ENCODE measurements at places on chromosomes 2 and 18.

DNA sequence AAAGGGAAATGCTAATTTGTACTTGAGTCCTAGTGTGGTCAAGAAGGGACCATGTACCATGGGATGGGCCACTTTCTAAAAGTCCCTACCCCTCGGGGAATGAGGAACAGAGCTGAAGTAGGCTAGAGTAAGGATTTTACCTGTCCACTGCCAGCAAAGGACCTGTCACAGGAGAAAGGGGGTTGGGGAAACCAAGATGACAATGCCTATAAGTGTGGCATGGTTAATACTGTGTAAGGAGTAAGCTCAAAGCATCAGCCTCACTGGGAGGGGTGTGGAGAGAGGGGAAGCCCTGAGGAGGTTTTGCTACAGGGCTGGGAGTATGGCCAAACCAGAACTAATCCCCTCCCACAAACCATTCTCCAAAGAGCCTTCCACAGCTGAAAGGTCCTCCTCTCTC is 15.8 kb downstream of the GKN2 start:
- no peak for DNase-seq

DNA sequence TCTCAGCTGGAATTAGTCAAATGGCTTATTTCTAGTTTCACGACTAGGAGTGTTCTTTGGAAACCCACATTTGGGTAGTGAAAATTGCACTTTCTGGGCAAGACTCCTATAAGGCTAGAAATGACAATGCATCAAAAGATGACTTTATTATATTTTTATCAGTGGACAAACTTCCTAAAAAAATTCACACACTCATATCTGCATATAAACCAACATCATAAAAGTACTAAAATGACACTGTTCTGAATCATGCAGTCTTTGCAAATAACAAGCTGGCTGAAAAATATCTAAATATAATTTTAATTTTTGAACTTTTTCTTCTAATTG is 17.6 kb downstream of the MXD1 start:
- peak; percentile 41 for DNase-seq

DNA sequence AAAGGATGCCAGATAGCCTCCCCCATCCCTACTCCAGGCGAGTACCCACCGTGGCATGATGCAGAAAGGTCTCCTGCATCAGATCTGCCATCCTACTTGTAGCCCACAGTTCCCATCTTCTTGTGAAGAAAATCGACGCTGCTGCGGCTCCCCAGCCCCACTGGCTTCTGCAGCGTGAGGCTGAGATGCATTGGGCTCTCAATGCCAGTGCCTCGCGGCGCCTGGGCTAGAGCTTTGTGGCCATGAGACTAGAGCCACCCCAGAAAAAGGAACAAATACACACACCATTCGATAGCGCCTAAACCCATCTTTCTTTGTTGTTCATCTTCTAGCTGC is 2.8 kb downstream of the NOL4 start:
- no peak for DNase-seq

GRCh38 chr2:108701208-108701607 is 18.1 kb upstream of the RANBP2 start:
- no peak for DNase-seq

DNA sequence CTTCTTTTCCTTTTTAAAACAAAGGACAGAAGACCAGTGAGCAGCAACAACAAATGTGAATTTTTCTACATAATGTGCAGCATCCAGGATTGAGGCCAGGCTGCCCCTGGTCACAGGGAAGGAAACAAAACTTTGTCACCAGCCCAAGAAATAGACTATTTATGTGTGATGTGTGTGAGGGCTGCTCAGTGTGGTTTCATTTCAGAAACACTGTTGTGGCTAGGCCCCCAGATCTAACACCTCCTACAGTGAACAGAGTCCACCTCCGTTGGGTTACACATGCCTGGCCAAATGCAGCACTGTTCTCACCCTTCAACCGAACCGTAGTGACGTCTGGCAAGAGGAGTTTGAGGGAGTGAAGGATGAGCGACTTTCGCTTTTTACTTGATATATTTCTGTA is 146.3 kb upstream of the RIOK3 start:
- DNase-seq = peak; percentile 32

DNA sequence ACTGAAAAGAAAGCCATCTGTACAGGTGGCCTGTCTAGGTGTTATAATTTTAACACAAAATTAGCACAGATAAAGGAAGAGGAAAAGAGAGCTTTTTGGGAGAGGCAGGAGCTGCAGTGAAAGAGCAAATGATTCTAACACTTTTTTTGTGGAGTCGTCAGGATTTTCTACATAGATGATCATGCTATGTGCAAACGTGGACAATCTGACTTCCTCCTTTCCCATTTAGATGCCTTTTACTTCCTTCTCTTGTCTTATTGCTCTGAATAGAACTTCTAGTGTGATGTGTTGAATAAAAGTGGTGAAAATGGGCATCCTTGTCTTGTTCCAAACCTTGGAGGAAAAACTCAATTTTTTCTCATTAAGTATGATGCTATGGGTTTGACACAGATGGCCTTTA is 334.5 kb downstream of the NBAS start:
- no peak for DNase-seq

DNA sequence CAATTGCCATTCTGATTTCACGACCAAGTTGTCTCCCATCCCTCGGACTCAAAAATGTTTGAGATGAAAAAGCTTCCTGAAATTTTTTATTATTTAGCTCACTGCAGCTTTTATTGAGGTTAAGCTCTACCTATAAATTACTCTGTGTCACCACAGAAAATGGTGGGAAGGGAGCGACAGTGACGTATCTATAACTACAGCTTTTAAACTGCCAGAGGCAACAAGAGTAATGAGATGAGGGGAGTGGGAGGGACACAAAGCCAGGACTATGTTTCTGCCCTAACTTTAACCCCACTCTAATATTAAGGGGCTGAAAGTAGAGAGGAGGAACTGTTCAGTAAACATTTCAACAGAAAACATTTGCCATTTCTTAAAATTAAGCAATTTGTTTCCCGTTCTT is 37.4 kb downstream of the SMAD2 start:
- DNase-seq = no peak

DNA sequence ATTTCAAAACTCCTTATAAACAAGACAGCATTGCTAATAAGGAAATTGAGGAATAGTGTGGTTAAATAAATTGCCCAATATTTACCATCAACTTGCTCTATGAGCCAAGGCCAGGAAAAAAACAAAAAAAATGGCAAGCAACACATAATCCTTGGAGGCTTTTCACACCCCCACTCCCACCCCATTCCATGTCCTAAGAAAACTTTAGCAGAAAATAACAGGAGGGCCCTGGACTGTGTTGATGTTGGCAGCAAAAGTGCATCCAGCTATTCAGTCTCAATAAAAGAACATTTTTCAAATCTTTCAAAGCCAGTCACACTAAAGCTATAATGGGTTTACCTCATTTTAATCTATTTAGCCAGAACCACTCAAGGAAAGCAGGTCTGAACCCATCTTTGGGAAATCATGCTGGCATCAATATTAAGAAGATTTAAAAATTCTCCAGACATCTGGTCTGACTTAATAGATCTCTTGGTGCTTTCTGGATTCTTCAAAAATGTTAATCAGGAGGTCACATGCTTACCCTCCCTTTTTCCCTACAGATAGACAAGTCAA is 34.6 kb upstream of the STK17B start:
- no peak for DNase-seq

- no peak for DNase-seq
These were observed 141.7 kb upstream of the TWIST2 start for GRCh38 chr2:238706163-238706562.

DNA sequence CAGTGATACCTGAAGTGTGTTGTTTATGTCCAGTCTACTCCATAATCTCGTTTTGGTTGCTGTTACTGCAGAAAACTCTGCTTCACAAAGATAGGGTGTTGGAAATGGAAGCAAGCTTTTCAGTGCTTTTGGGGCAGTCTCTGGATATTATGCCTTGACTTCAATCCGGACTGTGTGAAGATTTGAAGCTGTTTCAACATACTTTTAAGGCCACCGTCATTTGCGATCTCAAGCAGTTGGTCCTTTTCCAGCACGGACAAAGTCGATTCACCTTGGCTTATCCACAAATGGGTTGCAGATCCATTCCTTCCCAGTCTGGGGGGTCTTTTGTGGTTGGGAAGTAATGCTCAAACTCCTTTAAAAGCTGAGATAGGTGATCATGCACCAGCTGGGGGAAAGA is 20.4 kb downstream of the RBKS start:
- no peak for DNase-seq

GRCh38 chr2:226011716-226012450 is 612.4 kb downstream of the NYAP2 start:
- DNase-seq = no peak

DNA sequence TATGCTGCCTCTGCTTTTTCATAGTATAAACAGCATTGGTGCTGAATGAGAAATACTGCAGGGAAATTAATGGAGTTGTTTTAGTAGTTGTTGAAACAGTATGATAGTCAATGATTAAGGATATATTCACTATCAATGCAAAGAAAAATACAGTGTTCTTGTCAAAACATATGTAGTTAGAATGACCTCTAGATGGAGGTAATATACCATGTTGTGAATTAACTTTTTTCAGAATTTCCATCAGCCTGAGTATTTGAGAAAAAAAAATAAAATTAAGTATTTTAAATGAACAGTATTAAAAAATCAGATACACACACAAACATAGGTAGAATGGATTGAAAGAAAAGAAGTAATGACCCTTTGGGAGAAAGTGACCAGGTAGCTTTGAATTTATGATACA is 59.5 kb downstream of the RMDN2 start:
- no peak for DNase-seq

- no peak for DNase-seq
These were observed 124.4 kb upstream of the SETBP1 start for GRCh38 chr18:44556296-44556695.

DNA sequence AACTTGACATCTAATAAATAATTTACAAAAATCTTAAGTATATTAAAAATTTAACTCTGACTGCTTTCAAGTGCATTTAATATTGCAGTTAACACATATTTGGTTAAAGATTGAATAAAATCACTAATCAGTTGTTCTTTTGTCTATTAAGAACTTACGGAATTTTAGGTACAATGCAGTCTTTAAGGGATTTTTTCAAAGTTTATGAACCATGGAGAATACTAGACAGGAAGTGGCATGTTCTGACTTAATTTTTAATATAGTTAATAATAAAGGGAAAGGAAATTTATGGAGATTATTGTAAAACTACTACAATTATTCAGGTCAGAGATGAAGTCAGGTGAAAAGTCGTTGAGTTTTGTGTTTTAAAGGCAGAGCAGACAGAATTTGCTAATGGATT is 240.9 kb downstream of the CALCRL start:
- no peak for DNase-seq

DNA sequence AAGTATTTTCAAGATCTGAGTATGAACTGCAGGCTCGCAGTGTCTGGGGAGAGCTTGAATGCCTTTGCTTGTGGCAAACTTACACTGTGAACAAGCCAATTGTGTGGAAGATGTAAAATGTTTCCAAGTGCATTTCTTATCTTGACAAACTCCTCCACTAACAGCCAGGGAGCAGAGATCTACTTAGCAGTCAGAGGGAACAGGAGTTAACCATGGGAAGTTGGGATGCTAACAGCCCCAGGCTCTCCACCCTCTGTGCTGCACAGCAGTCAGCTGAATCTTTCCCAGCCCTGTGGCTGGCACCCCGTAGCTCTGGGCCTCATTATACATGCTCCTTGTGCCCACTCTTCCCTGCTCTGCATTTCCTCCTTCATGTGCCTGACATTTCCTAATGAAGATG is 450.2 kb downstream of the TSN start:
- no peak for DNase-seq

DNA sequence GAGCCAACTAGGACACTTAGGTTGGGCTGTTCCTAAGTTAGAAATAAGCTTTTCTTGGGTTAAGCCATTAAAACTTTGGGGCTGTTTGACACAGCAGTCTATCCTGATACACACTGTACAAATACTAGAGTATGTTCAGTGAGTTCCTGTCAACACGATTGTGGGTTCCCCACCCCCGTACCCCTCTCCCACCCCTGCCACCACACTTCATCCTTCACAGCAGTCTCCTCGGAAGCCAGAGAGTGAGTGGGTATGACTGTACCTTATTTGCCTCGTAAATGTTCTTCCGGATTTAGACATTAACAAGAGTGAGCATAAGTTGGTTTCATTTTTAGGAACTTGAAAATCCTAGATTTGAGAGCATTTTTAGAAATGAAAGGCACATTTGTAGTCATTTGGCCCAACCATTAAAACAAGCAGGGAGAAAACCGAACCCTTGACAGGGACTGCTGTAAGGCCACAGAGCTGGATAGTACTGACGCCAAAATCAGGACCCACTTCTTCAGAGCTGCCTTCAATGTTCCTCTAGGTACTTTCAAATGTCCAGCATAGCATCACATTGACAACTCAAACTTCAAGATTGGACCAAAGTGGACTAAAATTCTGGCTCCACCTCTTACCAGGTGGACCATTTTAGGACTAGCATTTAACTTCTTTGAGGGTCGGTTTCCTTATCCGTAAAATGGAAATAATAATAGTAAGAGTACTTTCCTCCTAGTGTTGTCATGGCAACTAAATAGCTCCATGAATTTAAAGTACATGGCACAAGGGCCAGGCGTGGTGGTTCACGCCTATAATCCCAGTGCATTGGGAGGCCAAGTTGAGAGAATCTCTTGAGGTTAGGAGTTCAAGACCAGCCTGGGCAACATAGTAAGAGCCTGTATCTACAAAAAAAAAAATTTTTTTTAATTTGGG is 166.3 kb upstream of the SERTAD2 start:
- peak; percentile 76 for DNase-seq

- no peak for DNase-seq
These were observed 1.5 kb upstream of the GPD2 start for GRCh38 chr2:156434461-156435291.

- no peak for DNase-seq
These were observed 108.5 kb upstream of the ID2 start for GRCh38 chr2:8573234-8573941.

DNA sequence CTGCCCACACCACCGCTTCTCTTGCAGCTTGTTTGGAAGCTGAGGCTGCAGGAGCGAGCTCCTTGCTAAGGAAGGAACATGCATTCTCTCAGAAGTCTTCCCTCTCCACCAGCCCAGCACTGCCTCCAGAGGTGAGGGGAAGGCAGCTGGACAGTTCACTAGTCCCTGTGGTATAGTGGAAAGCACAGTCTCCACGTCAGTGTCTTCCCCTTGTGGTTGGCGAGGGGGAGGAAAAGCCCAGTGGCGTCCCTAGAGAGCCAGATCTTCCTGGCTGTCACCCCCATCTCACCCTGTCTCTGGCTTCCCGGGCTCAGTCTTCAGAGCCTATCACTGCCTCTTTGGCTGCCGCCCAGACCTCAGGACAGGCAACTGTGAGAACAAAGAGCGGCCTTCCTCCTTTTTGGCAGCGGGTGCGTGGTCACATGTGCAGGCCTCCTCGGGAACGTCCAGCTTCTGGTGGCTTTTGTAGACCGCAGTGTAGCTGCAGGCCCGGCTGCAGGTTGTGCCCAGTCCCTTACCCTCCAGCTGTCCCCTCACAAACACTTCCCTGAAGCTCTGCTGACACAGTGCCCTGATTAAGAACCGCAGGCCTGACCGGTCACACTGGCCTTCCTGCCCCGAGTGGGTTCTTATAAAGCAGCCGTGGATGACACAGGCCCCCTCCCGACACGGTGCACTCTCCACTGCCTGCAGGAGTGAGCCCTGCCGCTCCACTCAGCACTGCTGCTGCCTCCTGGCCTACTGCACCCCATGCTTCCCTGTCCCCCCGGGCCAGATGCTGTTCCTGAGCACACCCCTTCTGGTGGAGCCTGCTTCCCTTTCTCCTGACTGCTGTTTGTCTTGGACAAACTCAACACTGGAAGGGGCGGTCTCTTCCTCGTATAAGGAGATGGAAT is 90.9 kb downstream of the RNF144A start:
- no peak for DNase-seq

- no peak for DNase-seq
These were observed 5.6 kb upstream of the CPLX4 start for GRCh38 chr18:59323931-59324622.

GRCh38 chr2:239751679-239752355 is 273.3 kb downstream of the NDUFA10 start:
- peak; percentile 2 for DNase-seq

GRCh38 chr2:191384829-191385228 is 139.6 kb downstream of the MYO1B start:
- no peak for DNase-seq
